ENCODE measurements at places on chromosomes 5 and 9.

DNA sequence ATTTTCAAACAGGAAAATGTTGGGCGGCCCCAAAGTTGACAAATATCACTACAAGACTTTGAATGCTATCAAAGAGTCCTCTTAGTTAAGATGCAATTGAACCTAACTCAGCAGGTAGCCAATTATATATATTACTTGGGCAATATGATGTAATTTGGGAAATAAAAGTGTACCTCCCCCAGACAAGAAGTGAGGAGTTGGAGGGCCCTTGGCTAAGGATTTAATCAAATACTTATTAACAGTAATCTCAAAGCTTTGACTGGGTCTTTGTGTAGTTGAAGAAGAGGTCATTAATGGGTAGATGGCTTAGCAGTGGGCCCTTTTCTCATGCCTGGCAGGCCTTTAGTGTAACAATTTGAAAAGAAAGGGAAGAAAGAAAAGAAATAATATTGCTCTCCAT is 599.0 kb downstream of the CSNK1G3 start:
- DNase-seq = no peak

DNA sequence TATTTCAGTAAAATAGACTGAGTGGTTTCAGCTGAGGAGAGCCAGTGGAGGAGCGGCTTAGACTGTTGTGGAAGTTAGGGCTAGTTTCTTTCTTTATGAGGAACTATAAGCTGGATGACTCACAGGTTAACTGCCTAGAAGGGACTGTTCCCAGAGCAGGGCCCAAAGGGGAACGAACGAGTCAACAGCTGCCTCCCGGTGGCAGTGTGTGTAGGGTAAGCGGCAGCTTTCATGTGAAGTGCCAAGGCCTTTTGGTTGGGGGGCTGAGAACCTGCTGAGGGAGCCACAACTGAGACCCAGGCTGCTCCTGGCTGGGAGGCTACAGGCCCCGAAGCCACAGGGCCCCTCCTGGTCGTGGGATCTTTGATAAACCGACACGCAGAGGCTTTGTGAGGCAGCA is 7.0 kb downstream of the SQSTM1 start:
- no peak for DNase-seq

- no peak for DNase-seq
Measured at GRCh38 chr5:150400316-150401075, 12.2 kb downstream of the CD74 start.

DNA sequence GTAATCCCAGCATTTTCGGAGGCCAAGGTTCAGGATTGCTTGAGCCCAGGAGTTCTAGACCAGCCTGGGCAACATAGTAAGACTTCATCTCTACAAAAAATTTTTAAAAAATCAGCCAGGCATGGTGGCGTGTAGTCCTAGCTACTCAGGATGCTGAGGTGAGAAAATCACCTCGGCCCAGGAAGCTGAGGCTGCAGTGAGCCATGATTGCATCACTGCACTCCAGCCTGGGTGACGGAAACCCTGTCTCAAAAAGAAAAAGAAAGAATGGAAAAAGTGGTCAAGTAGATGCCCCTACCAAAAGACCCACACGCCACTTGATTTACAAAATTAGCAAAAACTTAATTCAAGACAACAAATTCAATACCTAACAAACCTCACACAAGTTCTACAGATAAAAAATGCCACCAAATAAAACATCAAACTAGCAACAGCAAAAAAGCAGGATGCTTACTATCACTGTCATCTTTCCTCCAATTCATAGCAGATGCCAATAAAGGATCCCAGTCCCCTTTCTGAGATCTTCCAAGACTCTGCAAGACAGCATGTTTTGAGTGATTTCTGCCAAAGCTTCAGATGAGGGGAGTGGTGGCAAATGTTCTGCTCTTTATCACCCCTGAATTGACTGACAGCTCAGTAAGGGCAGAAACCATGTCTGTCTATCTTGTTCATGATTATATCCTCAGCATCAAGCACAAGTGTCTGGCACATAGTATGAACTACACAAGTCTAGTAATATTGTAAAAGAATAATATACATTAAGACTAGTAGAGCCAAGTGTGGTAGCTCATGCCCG is 34.2 kb upstream of the TESK1 start:
- DNase-seq = no peak

GRCh38 chr5:140402258-140403074 is 833 bp downstream of the ANKHD1 start:
- DNase-seq = peak; percentile 12

- DNase-seq = no peak
Measured at GRCh38 chr9:132126680-132127236, 35.1 kb upstream of the NTNG2 start.

DNA sequence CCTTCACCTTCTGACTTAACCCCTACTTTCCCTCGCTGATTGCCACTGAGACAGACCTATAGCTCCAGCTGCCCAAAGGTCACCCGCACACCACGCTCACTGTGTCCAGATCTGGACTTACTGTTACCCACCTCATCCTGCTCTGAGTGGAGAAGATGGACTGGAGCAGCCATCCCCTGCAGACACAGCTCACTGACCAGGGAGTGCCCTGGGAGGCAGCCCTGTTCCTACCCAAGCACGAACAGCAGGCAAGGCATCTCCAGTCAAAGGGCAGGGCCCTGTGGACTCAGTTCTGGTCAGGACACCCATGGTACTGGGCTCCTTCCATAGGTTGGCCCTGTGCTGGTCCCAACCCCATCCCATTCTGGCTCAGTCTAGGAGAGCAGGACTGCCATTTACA is 9.5 kb upstream of the BARX1 start:
- no peak for DNase-seq

- no peak for DNase-seq
Measured at GRCh38 chr5:139689631-139690063, 41.5 kb downstream of the CXXC5 start.

- DNase-seq = no peak
Measured at GRCh38 chr5:173573126-173573960, 43.1 kb downstream of the BOD1 start.

DNA sequence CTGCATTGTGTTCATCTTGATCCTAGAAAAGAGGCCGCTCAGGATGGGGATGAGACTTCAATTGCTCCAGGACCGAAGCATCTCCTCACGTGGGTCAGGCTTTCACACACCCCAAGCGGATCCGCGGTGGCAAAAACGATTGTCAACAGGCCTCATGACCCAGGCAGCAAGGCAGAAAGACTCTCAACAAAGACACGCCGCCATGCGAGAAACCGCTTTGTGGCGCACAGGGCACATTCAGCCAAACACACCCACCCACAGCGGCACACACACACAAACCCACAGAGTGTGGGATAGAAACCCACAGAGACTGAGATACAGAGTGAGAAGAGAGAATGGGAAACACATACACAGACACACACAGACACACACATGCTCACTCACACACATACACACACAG is 483.4 kb downstream of the SPATA31A7 start:
- DNase-seq = no peak

- no peak for DNase-seq
Measured at GRCh38 chr9:38394416-38394815, 1.9 kb downstream of the ALDH1B1 start.

- no peak for DNase-seq
Measured at GRCh38 chr5:855771-856530, 5.2 kb upstream of the ZDHHC11 start.

GRCh38 chr9:29348999-29349398 is 1775.7 kb upstream of the C9orf72 start:
- DNase-seq = no peak

- no peak for DNase-seq
Measured at GRCh38 chr9:111147041-111147440, 108.8 kb upstream of the LPAR1 start.

GRCh38 chr5:35745660-35746059 is 111.0 kb upstream of the IL7R start:
- DNase-seq = no peak

DNA sequence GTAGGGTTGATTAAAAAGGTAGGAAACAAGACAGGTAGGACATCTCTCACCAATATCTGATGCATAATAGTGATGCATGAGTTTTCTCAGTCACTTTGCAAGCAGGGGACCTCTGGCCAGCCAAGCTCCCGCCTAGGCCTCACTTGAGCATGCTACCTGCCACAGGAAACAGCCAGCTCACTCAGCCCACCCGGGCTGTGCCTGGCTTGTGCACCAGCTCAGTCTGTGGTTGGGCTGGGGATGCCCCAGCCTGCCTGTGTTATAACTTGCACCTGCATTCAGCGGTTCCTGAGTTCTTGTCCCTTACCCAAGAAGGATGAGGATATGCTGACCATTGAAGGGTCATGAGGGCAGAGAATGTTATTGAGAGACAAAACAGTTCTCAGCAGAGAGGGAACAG is 172.8 kb upstream of the PLCXD3 start:
- no peak for DNase-seq

DNA sequence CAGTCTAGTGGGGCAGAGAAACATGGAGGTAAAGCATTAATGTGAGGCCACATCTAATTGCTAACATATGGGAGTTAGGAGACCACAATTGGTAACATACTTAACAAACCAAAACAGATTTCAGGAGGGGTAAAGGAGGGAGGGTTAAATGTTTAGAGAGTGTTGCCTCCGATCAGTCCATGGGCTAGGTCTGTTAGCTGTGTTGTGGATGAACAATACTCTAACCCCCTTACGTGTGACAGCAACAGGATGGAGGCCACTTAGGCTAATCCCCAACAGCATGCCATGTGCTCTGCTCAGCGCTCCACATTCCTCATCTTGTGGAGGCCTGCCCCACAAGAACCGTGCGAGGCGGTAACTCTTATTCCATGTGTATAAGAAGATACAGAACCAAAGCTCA is 167.0 kb downstream of the CRB2 start:
- no peak for DNase-seq

- no peak for DNase-seq
Measured at GRCh38 chr9:122065923-122066629, 27.0 kb downstream of the TTLL11 start.

- peak; percentile 51 for DNase-seq
Measured at GRCh38 chr5:177607452-177608192, 7.7 kb downstream of the B4GALT7 start.

DNA sequence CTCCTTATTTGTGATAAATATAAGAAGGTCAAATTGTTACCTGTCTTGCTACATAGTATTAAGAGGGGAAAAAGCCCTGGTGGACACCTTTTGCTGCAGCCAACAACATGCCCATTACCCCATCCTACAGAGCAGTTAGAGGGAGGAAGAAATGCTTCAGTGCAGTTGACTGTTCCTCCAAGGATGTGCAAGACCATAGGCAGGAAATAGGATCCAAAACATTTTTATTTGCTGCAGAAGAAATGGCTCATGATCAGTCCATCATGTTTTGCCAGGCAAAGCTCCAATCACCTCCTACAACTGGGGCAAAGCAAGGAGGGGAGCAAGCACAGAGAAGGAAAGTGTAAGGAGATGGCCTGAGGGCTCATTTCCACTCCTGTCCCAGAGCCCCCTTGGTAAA is 399.1 kb upstream of the PIK3R1 start:
- DNase-seq = no peak

DNA sequence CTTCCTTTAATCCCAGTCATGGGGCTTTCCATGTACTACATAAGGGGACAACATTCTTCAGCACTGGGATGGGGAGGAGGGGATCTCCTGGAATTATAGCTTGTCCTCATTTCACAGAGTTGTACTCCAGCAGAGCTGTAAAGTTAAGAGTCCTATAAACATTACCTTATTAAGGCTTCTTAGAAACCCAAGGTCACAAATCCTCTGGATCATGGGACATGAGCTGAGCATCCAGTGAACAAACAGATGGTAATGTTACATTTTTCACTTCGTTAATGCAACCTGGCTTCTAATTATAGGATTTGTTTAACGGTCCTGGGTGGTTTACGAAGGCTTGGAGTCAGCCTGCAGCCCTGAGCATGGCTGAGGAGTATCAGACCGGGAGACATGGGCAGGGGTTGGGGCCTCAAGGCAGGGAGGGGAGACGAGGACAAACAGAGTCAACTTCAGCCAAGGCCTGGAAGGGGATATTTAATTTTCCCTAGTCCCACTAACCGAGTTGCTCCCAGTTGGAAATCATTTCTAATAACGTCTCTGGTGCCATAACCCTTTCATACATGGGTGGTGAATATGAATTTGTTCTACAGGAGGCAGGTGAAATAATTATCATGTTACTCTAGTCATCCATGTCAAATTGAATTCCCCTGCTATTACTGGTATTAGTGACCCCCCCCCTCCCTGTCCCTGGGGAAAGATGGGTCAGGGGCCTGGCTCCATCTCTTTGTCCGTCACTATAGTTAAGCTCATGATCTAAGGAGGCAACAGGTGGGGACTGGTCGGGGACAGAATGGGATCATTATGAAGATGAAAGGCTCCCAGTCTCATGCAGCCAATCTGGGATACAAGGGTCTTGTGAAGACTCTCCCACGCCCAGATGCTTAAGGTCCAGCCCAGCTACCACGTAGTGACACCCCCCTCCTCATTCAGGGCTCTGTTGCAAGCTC is 10.7 kb upstream of the IL17B start:
- DNase-seq = no peak

GRCh38 chr5:8157320-8157822 is 288.4 kb downstream of the MTRR start:
- DNase-seq = no peak

- no peak for DNase-seq
Measured at GRCh38 chr9:95836072-95836471, 39.4 kb upstream of the ERCC6L2 start.

DNA sequence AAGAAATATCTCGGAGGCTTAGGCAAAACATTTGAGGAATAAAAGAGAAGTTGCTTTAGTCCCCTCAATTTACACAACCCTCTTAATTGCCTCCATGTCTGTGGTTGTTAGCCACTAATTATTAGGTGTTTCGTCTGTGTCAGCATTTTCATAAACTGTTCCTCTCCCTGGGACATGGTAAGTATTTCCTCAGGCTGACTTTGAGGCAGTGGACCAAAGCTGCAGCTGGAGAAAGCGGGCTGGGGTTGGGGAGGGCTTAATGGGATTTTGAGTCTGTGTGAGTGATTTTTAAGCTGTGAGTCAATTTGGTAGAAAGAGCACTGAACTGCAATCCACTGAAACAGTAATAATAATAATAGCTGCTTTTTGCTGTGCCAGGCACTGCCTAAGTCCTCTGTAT is 13.0 kb upstream of the TTC1 start:
- DNase-seq = no peak

GRCh38 chr9:91127653-91128052 is 234.1 kb downstream of the AUH start:
- DNase-seq = no peak

DNA sequence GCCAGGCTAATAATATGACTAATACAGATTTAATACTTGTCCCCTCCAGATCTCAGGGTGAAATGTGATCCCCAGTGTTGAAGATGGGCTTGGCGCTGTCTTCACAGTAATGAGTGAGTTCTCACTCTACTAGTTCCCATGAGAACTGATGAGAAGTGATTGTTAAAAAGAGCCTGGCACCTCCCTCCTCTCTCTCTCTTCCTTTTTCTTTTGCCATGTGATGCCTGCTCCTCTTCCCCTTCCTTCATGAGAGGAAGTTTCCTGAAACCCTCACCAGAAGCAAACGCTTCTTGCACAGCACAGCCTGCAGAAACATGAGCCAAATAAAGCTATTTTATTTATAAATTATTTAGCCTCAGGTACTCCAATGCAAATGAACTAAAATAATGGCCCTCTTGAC is 55.2 kb downstream of the GLDC start:
- DNase-seq = no peak

DNA sequence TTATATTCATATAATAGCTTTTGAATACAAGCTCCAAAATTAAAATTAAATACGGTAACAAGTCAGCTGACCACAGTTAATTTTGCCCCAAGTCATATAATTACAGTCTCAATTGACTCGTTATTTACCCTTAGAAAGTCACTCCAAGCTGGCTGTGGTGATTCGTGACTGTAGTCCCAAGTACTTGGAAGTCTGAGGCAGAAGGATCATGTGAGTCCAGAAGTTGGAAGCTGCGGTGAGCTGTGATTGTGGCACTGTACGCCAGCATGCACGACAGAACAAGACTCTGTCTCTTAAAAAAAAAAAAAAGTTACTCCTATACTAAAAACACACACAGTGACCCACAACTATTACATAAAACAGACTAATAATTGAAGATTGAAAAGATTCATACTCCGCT is 31.6 kb upstream of the DTWD2 start:
- no peak for DNase-seq

Measured in dermis microvascular lymphatic vessel endothelial cell (primary cell).